ENCODE measurements at places on chromosomes 3 and 15.

GRCh38 chr3:4978966-4979427 is 240 bp upstream of the BHLHE40 start:
- peak; percentile 88 for DNase-seq

DNA sequence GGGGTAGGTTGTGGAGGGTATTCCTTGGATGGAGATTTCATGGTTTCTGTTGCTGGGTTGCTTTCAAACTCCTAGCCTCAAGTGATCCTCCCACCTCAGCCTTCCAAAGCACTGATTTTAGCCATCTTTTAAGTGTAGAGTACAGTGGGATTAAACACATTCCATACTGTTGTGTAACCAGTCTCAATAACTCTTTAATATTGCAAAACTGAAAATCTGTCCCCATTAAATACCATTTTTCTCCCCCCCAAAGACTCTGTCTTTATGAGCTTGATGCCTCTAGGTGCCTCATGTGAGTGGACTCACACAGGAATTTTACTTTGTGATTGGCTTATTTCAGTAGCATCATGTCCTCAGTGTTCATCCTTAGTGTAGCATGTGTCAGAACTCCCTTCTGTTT is 74.7 kb upstream of the ATP10A start:
- no peak for DNase-seq

DNA sequence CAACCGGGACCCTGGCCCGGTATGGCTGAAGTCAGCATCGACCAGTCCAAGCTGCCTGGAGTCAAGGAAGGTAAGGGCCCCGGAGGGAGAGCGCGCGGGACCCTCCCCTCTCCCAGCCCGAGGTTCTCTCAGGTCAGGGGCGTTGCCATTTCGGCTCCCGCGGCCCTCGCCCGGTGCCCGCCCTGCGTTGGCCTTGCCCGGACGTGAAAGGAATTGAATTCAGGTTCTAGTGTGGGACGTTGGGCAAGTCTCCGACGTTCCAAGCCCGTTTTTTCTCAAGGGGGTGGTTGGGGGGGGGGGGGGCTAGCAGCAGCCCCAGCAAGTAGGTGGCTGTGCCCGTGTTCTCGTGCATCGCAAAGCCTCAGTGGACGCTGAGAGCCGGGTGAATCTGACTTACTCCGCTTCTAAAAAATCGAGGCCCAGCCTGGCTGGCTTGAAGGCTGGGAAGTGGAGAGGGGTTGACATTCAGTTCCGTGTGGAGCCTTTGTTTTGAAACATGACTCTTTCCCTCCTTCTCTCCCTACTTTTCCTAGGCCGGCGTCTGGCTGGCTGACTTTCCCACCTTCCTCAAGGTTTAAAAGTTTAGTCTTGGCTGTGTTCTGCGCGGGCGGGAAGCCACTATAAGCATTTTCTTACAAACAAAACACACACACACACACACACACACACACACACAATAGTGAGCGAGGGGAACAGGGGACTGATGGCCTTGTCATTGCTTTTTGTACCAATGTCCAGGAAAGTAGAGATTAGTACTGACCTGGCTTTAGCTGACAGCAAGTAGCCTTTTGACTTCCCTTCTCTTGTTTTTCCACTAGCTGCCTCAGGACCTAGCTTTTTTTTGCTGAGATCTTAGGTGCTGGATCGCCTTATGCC is at the start of gene UTS2B:
Gene UTS2B, minus strand, starts transcription at position 873 of the 876 bp plus-strand sequence. CDS start 48,337 bp downstream, outside the sequence.
- no peak for DNase-seq

DNA sequence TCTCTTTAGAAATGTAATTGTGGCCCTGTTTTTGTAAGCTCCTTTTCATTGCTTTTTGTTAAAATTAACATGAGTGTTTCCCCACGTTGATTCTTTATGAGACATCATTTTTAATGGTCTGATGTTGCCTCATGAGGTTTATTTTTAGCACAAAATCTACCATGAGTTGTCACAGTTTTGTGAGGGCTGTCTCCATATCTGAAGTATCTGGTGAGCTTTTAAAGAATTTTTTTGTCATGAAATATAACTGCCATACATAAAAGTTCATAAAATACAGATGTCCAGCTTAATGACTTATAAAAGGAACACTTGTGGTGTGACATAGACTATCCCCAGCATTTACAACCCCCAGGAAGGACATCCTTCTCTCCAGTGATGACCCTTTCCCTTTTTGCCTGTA is 34.3 kb upstream of the CEMIP start:
- DNase-seq, result no peak

- no peak for DNase-seq
Measured at GRCh38 chr3:133610031-133610430, 36.5 kb downstream of the CDV3 start.
